ENCODE measurements at places on chromosomes 16 and 17. TPM values are rescaled to one million over a fixed set of nuclear protein-coding genes. Genes with fewer than 3 reads are reported as not detected.

DNA sequence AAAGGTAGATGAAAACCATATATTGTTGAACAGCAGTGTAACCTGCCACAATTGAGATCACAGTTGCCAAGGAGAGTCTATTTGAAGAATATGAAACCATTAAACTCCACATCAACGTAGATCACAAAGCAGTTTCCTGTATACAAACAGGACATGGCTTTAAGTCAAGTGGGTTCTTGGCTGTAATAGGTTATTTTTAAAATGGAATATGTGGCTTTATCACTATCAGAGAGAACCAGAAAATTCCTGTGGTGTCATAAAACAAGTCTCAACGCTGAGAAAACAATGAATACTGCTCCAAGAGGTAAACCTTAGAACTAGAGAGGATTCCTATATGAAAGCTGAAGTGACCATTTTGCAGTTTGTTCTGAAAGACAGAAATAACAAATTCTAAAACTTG lies 999.7 kb downstream of the CDH11 start:
- no peak for DNase-seq

GRCh38 chr16:1291576-1291974 lies 17.9 kb upstream of the UBE2I start:
- DNase-seq, result no peak

DNA sequence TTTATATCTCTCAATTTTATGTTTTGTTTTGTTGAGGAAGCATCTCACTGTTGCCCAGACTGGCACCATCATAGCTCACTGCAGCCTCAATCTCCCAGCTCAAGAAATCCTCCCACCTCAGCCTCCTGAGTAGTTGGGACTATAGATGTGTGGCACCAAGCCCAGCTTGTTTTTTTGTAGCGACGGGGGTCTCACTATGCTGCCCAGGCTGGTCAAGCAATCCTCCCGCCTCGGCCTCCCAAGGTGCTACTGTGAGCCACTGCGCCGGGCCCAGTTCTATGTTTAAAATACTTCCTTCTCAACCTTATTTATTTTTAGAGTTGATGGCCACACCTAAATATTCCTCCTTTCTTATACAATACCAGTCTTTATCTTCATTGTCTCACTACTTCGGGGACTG lies 1.9 kb upstream of the NFE2L1 start:
- no peak for DNase-seq

DNA sequence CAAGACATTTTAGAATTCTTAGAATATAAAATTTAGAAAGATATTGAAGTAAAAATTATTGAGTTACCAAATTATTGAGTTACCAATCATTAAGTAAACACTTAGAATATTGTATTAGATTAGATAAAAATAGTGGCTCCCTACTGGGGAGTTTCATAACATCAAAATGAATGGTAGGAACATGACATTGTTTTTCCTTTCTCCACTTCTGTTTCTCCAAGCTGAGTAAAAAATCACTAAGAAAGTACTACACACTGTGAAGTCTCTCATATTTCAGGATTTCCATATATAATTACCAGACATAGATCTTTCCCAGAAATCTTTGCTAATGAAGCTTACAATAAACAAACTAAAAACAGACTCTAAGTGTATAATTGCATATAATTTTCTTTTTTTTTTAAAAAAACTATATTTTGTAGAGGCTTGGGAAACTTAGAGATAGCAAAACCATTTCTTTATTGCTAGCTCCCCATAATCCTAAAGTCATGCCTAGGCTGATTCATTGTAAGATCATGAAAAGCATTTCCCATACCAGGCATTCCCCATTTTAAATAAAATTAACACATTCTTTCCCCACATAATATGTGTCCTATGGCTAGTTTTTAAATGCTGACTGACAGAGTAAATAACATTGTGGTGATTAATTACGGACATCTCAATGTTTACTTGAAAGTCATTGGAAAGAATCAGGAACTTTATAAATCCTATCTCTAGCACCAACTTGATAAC lies 1408.7 kb upstream of the GOT2 start:
- no peak for DNase-seq

The REXO5 gene
- 4.7 TPM for total RNA-seq

DNA sequence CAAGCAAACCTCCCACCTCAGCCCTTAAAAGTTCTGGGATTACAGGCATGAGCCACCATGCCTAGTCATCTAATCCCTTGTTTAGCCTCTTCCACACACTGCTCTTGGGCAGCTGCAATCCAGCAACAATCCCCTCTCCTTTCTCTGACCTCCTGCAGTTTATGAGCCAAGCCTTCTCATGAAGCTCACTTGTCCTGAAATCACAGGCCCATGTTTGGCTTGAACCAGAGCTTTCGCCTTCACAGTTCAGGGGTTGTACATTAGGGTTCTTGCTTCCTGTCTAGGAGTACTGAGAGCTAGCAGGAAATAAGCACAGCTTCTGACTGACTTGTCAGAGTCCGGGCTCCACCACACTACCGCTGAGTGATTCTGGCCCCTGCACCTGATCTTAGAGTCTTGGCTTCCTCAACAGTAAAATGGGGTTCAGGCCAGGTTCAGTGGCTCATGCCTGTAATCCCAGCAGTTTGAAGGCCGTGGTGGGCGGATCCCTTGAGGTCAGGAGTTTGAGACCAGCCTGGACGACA lies 16.3 kb downstream of the ERAL1 start:
- no peak for DNase-seq

DNA sequence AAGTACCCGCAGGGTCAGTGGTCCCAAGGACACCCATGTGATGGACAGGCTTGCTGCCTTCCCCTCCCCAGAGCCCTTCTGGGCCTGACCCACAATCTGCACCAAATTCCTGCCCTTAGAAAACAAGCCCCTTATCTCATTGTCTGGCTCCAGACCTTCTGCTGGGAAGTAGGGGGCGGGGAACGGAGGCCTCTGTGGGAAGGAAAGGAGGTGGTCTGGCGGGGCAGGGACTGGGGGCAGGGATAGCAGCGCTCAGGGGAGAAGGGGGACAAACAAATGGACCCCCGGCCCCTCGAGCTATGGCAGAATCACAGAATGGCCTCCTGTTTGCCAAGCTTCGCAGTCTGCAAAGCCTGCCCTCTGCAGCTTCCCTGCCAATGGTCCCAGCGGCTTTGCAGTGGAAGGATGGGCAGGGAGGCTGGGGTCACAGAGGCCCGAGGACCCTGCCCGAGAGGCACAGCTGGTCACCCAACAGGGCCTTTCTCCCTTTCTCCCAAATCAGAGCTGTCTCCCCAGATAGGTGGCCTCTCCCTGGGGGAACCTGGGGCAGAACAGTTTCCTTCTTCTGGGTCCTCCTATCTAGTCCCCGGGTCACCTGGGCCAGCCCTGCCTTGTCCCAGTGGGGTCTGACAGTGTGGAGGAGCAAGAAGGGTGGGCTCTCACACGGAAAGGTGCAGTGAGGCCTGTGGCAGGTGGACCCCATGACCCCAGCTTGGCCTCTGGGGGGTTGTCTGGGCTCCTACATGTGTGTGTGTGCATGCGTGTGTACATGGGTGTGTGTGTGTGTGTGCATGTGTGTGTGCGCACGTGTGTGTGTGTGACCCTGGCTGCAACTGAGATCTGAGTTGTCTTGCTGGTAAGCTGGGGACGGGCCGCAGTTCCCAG lies 25.5 kb downstream of the TMEM235 start:
- no peak for DNase-seq

The SDR42E1 gene
- 1.6 TPM for total RNA-seq

DNA sequence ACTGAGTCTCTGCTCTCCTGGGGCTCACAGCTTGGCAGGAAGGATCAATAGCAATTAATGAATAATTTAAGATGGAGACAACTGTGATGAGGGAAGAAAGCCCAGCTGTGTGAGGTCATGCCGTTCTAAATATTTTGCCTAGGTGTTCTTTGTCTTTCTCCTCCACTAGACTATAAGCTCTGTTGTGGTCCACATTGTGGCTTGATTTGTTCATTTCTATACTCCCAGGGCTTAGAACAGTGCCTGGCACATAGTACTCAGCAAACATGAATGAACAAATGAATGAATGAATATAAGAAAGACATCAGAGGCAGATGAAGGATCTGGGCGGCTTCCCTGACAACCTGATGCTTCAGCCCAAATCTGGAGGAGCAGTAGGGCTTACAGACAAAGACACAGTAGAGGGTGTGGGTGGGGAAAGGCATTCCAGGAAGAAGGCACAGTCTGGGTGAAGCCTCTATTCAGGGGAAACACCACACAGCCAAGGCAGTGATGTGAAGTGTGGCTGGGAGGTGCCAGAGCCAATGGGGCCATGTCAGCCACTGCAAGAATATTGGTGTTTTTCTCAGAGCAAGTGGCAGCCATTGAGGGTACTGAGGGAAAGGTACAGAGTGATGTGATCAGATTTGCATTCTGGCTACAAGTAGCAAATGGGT lies 8.3 kb downstream of the CDH13 start:
- no peak for DNase-seq

The TBC1D3C gene
- total RNA-seq, result 0.69 TPM

DNA sequence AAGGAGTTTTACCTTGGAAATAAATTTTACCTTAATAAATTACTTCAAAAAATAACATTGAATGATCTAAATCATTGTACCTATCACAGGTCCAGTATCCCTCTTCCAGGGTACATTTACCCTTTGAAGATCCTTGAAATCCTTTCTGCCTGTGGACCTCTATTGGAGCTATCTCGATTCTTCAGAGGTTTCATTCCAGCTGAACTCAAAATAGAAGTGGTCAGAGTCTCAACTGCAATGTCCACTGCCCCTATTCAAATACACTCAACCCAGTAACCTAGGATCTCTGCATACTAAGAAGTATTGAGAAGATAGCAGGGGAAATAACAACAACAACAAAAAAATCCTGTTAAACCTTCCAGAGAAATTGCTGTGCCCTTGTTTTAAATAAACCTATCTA lies 9.3 kb downstream of the ABCA5 start:
- no peak for DNase-seq

DNA sequence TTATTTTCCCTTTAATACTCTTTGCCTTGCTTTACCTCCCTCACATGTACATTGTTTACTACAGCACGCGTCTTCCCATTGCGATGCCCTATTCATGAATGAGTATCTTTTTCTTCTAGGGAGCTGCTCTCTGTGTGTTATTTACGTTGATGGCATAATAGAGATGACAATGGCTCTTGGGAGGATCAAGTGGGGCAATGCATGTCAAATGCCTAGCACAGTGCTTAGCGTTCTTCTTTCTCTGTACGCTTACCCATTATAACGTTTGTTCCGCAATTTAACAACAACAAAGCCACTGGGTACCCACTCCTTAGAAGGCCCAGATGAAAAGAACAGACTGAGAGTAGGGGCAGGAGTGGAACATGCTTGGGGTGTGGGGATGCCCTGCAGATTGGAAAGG lies 271.6 kb upstream of the TNRC6C start:
- no peak for DNase-seq

DNA sequence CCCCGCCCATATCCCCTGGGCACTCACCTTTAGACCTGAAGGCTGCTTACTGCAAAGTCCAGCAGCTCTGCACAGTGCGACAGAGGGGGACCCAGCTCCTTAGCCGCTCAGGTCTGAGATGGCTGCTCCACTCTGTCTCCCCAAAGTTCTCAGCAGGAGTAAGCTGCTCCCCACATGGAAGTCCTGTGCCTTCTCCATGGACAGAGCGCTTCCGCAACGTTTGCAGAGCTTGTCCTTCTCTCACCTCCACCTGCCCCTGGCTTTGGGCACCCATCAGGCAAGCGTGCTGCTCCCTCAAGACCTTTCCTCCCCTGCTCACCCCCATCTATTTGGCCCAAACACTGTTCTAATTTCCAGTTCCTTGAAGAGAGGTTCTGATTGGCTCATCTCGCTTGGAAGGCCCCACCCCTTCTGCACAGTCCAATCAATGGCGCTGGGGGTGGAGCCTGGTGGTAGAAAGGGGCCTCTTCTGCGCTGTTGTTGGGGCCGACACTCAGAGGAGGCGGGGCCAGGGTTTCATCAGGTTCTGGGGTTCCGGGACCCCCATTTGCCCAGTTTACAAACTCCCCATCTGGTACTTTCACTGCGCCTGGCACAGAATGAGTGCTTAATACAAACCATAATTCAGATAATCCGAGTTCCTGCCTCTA lies 137.2 kb downstream of the CYLD start:
- no peak for DNase-seq
